HCT116 (cell line): ENCODE measurements at places on chromosomes 11 and 22.

DNA sequence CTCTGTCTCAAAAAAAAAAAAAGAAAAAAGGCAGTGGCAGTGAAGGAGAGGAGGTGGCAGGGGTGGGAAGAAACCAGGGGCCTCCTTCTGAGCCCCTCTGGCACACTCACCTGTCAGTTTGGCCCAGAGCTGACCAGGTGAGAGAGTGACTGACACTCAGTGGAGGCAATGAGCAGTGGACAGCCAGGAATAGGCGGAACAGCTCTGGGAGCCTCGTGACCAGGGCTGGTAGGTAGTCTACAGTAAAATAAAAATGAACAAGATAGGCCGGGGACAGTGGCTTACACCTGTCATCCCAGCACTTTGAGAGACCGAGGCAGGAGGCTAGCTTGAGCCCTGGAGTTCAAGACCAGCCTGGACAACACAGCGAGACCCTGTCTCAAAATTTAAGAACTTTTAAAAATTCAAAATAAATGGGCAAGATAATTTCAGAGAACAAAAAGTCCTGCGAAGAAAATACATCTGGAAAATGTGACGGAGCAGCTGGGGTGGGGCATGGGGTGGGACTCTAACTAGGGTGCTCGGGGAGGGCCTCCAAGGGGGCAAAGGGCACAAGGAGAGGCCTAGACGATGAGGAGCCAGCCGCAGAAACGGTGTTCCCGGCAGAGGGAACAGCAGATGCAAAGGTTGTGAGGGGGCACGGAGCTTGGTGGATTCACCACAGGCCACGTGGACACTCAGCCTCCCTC lies 3.8 kb upstream of the PDXP start:
- no peak overlapping the region for H3K4me3 ChIP-seq
- no peak overlapping the region for H3K27ac ChIP-seq
- H3K36me3 ChIP-seq, result peaks cover 23% of the 10 kb centered on the region; the same call in 1 of the 2 replicates
- H3K27me3 ChIP-seq, result no peaks in the 10 kb centered on the region
- peaks cover 6% of the 10 kb centered on the region; the same call in 1 of the 2 replicates for H3K4me1 ChIP-seq

GRCh38 chr22:44406341-44407170 lies 91.5 kb downstream of the RTL6 start:
- H3K27me3 ChIP-seq, result no peaks in the 10 kb centered on the region
- no peaks in the 10 kb centered on the region for H3K36me3 ChIP-seq
- H3K27ac ChIP-seq, result no peak overlapping the region
- no peak overlapping the region for H3K4me3 ChIP-seq

- DNase-seq, result no peak
- H3K4me1 ChIP-seq, result no peaks in the 10 kb centered on the region
- H3K36me3 ChIP-seq, result no peaks in the 10 kb centered on the region
- H3K27ac ChIP-seq, result no peak overlapping the region
These were observed 101.6 kb downstream of the CHST1 start for GRCh38 chr11:45563810-45564209.

DNA sequence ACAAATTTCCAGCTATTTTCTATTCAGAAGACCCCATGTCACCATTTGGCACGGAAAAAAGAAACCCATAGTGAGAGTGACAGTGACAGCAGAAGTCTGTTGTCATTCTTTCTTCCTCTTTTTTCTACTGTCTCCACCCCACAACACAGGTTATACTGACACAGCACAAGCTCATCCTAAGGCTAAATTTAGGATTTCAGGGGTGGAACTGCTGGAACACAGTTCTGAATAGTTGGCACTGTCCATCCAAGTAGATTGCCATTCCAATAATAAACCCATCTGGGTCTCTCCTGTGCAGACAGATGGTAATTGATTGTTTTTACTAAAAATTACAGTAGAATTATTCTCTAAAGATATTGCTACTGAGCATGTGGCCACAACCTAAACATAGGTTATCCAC lies 95.2 kb upstream of the C11orf87 start:
- H3K4me3 ChIP-seq, result no peak overlapping the region
- DNase-seq, result no peak
- no peaks in the 10 kb centered on the region for H3K4me1 ChIP-seq

- no peak for DNase-seq
- no peaks in the 10 kb centered on the region for H3K36me3 ChIP-seq
- no peak overlapping the region for H3K27ac ChIP-seq
- H3K27me3 ChIP-seq, result no peaks in the 10 kb centered on the region
- H3K4me1 ChIP-seq, result 0 out of 2 replicates have a peak, but pooled peaks cover 4% of the 10 kb centered on the region
These were observed 121.5 kb downstream of the KCNQ1OT1 start for GRCh38 chr11:2577991-2578928.
